ENCODE measurements at places on chromosomes 11 and 22.
A peak's percentile ranks its signal among the peaks of the same experiment; 100 is the strongest.

DNA sequence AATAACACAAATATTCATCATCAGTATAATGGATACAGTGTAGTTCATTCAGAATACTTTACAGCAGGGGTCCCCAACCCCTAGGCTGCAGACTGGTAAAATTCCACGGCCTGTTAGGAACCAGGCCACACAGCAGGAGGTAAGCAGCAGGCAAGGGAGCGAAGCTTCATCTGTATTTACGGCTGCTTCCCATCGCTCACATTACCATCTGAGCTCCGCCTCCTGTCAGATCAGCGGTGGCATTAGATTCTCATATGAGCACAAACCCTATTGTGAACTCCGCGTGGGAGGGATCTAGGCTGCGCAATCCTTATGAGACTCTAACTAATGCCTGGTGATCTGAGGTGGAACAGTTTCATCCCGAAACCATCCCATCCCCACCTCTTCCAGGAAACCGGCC is 125.1 kb downstream of the SERGEF start:
- DNase-seq: no peak

DNA sequence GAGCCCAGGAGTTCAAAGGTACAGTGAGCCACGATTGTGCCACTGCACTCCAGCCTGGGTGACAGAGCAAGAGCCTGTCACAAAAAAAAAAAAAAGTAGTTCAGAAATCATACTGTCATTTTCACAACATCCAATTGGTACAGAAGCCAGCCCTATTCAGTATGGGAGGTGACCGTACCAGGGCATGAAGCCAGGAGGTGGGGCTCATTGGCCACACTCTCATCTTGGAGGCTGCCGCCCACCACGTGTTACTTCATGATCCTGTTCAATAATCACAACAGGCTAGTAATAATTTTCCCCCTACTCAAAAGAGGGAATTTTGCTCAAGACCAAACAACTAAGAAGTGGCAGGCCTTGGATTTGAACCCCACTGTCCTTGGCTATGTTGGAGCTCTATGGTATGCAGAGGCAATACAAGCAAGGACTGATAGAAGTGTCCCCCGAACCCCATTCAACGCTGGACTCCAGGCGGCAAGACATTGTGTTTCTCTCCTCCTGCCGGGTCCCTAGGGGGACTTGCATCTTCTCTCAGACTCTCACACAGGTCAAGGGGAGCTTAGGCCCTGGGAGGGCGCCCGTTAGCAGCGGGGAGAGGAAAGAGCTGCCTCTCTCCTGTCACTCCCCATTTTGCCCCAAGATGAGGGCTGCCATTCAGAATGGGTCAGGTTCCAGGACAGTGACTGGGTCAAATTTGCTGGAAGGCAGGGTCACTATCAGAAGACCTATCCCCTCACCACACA is 40.2 kb upstream of the EMID1 start:
- no peak for DNase-seq

- no peak for DNase-seq
These were observed 1.1 kb upstream of the PYGM start for GRCh38 chr11:64760759-64761420.

DNA sequence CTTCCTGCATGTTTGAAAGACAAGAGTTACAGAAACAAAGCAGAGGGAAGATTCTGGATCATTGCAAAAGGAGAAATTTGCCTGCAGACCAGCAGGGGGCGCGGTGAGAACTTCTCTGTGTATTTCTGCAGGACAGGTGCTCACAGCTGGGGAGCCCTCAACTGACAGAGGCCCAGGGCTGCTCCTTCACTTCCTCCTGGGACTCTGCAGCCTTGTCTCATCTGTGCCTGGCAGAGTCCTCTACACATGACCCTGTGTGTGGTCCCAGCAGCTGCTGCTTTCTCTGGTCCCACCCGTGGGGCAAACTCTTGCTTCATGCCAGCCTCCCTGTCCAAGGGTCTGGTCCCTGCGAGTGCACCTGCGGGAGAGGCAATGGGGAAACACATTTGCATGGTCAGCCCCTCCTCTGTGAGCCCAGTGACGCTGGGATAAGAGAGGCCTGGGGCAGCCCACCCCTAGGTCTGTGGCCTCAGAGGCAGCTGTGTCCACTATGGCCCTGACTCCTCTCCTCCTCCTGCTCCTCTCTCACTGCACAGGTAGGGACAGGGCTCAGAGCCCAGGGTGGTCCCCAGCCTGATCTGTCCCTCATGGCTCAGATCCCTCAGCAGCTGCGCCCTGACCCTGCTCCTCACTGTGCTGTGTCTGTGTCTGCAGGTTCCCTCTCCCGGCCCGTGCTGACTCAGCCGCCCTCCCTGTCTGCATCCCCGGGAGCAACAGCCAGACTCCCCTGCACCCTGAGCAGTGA is 43.2 kb upstream of the VPREB1 start:
- peak; percentile 47 for DNase-seq

DNA sequence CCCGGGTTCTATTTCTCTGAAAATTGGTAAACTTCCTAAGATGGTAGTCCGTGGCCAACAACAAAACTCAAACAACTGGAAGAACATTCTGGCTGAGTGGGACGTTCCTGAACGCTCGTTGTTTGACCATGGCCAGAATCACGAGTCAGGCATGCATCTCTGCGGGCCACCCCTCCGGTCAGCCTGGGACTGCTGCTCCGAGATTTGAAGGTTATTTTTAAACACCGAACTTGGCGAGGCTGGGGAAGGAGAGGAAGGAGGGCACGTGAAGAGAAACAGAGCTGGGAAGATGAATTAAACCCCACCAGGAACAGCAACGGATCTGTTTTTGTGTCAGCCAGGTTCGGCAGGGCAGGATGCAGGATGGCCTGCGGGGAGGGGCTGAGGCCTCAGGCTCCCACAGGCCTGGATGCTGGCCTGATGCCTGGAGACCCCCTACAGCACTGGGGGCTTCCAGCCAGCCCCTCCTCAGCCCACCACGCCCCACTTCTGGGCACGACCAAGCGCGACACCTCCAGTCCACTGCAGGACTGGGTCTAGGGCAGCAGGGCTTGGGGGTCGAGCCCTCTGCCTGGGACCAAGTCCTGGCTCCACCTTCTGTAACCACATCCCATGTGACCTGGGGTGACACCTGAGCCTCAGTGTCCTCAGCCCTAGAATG is 5.1 kb downstream of the SHISAL1 start:
- DNase-seq: no peak

DNA sequence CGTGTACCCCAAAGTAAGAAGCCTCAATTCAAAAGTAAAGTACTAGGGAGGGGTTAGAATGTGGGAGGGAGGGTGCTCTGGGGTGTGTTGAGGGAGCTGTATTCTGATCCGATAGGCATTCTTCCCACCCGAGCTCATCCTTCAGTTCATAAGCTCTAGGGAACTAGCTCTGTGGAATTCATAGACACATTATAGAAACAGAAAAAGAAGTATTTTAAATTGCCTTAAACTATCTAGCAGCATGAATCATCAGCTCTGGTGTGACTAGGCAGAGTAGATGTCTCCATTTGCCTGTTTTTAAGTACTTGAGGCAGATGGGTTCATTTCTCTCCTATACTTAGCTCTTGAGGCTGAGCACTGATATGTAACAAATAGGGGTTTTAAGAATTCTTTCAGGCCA is 7.3 kb upstream of the SGSM3 start:
- DNase-seq: no peak

Data from small intestine (tissue), 16 donors.